Left ventricle myocardium inferior (tissue), 1 donor: ENCODE measurements at places on chromosomes 3 and 15. TPM values are rescaled to one million over a fixed set of nuclear protein-coding genes. Genes with fewer than 3 reads are reported as not detected.

GRCh38 chr3:86178095-86178494, 812.9 kb downstream of the VGLL3 start:
- no peak for DNase-seq

Gene HAPLN3
- total RNA-seq, result 3.2 TPM

GRCh38 chr15:37078566-37078965, 21.8 kb downstream of the MEIS2 start:
- DNase-seq, result no peak

GRCh38 chr15:49331951-49332350, 91.1 kb upstream of the FGF7 start:
- no peak for DNase-seq

GRCh38 chr3:25426408-25426807, 1.7 kb upstream of the RARB start:
- DNase-seq, result no peak

- no peak for DNase-seq
These were observed 168.4 kb upstream of the ARRDC4 start for GRCh38 chr15:97791824-97792792.

DNA sequence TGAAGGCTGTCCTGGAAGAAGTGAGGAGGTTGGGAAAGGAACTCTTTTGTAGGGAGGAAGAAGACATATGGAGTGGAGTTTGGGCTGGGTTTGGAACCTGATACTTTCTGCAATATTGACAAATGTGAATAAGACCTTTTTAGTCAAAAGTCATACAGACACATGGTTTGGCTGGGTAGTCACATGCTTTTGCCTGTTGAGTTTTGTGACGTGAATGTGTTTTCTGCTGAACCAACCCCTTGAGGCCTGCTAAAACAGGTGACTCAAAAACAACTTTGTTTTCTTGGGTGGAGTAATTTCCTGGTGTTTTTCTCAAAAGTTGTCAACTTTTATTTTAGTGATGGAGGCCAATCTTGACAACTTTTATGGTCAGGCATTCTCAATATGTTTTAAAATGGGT, 39.4 kb upstream of the CCR4 start:
- DNase-seq, result no peak

Gene DPPA2
- not detected for total RNA-seq

DNA sequence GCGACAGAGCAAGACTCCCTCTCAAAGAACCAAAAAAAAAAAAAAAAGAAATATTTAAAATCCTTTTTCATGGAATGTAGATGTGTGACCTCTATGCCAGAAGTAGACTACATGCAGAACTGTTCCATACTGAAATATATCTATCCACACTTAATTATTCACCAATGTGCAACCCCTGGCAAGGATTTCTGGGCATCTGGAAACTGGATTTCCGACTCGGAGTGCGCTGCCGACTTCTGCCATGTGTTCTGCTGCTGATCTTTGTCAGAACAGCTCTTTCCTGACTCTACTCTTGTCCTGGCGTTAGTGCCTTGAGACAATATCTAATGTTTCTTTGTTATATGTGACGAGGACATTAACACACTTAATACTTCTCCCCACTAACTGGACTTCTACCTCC, 11.7 kb downstream of the LIPH start:
- no peak for DNase-seq

- DNase-seq, result no peak
These were observed 166.6 kb downstream of the TPRG1 start for GRCh38 chr3:189338366-189338765.

GRCh38 chr15:51053571-51053970, 41.1 kb downstream of the TNFAIP8L3 start:
- no peak for DNase-seq

DNA sequence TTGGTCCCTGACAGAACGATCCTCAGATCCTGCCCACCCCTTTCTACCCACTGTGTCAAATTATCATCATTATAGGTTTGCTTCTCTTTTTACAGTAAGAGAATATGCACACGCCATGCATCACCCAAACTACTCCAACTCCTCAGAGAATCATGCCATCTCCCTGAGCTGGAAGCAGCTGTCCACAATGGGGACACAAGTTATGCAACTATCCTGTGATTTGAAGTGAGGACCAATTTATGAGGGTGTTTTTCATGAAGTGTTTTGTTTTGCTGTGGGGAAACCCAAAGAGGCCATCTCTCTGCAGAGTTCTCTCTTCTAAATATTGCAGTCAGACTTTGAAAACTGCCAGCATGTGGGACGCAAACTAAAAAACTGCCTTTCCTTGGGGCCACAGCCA, 35.8 kb upstream of the TNFSF10 start:
- DNase-seq, result no peak

GRCh38 chr3:123816673-123817207, 67.4 kb downstream of the MYLK start:
- DNase-seq, result no peak

DNA sequence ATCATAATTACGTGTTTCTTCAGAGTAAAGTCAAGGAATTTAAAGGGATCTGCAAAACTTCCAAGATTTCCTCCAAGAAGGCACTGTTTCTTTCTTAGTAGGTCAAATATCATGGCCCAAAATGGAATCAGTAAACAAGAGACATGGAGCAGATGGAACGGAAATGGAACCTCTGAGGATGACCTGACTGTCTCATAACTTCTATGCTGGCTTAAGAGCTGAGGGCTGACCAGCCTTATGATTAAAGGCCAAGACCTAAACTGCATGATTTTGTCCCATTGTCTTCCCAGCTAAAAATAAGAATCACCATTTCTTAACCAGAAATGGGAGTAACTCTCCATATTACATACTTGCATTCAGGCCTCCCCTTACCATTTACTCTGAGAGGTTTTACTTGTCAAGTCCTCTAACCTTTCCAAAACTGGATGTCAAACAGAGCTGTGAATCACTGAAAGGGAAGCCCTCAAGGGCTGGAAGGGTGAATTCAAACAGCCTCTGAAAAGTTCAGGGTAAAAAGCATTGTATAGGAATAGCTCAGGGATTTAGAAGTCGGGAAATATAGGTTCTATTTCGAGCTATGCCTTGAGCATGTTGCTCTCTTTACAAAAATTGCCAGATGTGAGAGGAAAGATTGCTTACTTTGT, 103.7 kb downstream of the MEIS2 start:
- DNase-seq, result no peak

- no peak for DNase-seq
These were observed 139.3 kb downstream of the TNIK start for GRCh38 chr3:171320750-171321558.

DNA sequence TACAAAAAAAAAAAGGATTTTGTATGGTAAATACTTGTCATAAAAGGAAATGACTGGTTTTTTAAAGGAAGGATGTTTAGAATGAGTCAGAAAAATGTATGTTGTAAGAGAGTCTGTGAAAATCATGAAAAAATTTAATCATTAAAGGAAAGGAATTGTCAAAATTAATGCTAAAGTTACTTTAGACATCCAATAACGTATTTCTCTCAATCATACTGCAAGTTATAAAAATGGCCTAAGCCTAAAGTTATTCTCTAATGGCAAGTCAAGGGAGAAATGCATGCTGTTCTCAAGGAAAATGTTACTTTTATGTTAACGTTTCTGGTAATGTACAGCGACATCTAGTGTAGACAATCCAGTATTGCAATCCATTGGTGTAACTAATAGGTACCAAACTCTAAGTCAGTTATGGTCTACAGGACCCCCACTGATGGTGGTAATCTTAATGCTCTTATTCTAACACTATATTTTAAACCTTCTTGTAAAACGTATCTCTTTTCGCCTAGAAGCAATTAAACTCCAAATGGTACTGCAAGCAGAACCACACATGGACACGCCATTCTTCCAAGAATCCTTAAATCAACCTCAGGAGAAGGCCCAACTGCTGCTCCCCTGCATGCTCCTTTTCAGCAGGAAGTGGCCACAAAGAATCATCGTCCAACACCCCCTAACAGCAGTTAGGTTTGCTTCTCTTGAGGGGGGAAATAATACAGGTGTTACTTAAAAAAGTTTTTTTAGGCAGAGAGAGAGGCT, 35.2 kb downstream of the NCEH1 start:
- DNase-seq, result no peak

Gene RHOA
- total RNA-seq, result 247 TPM

DNA sequence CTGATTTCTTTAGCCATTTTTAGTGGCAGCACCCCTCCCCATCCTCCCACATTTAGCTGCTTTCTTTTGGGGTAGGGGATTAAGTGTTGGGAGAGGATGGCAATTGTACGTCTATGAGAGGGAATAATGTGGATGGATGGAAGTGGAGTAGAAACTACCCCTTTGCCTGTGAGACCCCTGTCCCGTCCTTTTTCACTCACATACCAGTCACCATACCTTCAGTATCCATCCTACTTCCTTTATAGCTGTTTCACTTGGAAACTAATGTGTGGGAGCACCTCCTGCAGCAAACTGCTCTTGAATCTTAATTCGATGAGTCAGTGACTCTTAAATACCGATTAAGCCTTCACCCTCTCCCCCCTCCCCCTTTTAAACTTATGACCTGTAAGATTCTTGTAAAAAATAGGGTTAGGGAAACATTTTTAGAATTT, 730 bp downstream of the SPRED1 start:
- no peak for DNase-seq

- DNase-seq, result no peak
These were observed 8.4 kb upstream of the CPEB1 start for GRCh38 chr15:82655606-82656005.

Gene MTMR10
- 28.8 TPM for total RNA-seq

DNA sequence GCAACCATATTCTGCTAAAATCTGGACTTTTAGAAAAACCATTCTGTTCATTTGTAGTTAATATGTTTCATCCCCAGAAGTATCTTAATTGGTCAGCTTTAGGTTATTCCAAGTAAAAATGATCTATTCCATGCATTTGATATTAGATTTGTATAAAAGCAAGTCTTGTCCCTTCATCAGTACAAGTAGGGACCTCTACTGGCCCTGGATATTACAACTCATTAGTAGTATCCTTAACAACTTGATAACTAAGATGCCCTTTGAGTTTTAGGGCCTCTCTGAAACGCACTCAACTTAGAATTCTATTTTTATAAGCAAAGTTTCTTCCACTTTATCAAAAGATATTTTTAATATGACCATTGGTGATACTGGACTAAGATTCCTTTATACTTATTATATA, 25.3 kb upstream of the SELENOT start:
- DNase-seq, result no peak

DNA sequence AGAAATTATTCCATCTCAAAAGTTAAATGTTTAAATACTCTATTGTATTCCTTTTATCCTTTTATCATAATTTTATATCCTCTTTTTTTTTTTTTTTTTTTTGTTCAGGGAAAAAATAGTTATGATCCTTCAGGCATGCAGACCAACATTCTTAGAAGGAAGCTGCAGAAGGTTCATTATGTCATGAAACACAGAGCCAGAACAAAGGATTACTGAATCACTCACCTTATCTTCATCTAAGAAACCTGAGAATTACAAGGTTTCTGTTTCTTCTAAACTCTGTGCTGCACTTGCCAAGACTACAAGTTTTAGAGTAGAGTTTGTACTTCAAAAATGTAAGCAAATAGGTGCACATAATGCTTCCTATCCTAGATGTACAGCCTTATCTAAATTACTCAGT, 3.3 kb downstream of the PLCH1 start:
- DNase-seq, result no peak

- DNase-seq, result no peak
These were observed 61.3 kb downstream of the CRYBG3 start for GRCh38 chr3:97882975-97883598.

GRCh38 chr15:99562238-99562637, 3.5 kb upstream of the MEF2A start:
- no peak for DNase-seq

Gene CATSPER2
- 1.2 TPM for total RNA-seq

Gene TIMP4
- 12.3 TPM for total RNA-seq

DNA sequence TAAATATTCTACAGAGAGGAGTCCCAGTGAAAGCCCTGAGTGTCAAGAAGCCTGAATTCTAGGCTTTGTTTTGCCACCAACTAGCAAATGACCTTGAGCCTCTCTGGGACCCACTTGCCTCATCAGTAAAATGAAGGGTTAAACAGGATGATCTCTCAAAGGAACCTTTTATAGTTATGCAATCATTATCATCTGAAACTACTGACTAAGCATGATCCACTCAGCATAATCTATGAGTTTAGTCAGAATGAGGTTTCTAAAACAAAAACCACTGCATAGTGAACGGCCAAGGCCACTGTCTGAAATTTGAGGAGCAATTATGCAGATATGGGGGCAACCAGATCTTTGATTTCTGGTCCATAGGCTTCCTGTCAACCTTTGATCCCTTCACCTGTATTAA, 319.0 kb downstream of the MECOM start:
- DNase-seq, result no peak

Gene TRA2B
- total RNA-seq, result 42.7 TPM

DNA sequence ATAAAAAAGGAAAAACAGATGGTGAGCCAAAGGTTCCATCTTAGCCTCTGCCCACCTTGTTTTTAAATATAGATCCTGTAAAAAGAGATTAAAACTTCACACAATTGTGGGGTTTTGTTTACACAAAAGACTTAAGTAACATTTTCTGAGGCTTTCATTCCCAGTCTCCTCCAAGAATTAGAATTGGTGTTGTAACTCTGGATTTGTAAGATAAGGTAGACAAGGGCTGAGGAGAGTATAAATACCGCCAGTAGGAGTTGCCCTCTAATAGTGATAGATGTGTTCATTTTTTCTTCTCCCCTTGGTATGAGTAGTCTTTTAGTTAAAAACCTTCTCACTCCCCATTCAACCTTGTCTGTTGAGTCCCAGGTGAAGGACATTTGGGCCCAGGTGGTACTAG, 8.5 kb downstream of the MINDY2 start:
- no peak for DNase-seq

Gene U2SURP
- total RNA-seq, result 43.7 TPM

DNA sequence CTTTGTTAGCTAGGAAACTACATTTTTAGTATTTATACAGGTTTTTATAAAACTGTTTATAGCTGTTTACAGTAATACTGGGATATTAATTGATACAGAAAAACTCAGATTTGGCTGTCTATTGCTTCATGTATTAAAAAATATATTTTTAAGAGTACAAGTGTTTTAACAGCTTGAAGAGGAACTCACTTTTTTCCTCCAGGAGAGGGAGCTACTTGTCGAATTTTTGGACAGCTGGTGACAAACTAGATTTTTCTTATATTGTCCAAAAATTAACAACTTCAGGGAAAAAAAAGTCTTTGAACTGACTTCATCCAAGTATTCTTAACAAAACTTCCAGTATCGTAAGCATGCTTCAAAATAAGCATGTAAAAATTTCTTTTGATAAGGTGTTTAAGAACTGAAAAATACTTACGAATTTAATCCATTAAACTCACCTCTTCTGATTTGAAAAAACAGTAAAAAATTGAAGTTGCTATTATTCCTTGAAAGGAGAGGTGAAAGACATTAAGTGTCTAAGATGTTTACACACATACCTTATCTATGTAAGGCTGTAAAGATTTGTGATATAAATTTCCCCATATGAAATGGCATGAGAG, 4.0 kb downstream of the DIPK2A start:
- DNase-seq, result no peak

- no peak for DNase-seq
These were observed 52.2 kb upstream of the HEG1 start for GRCh38 chr3:125107861-125108567.

Gene RASL12
- total RNA-seq, result 12.9 TPM
